ENCODE measurements at places on chromosomes 13 and 19.

GRCh38 chr13:61608138-61608537, 192.5 kb upstream of the PCDH20 start:
- DNase-seq: no peak

DNA sequence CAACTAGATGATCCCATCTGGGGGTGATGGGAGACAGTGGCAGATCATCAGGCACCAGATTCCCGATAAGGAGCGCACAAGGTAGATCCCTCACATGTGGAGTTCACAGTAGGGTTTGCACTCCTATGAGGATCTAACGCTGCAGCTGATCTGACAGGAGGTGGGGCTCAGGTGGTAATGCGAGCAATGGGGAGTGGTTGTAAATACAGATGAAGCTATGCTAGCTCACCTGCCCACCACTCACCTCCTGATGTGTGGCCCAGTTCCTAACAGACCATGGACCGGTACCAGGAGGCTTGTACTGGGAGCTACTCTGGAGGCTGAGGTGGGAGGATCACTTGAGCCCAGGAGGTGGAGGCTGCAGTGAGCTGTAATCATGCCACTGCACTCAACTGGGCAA, 34.8 kb downstream of the VAV1 start:
- DNase-seq: no peak

GRCh38 chr13:102198418-102199311, 203.2 kb downstream of the FGF14 start:
- no peak for DNase-seq

DNA sequence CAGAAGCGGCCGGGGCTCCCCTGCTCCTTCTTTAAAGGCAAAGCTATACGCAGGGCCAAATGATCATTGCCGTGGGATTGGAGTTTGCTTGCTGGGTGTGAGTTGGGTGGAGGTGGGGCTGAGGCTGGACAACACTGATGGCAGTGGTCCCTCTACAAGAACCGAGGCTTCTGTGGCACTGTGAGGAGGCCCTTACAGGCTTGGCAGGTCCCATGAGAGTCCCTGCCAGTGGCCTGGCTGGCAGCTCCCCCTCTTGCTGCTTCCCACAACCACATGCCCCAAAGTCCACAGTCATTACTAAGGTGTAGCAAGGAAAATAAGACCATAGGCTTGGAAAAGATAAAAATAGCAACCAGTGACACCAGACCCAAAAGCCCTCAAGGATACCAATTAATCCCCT, 98.4 kb downstream of the ANKRD10 start:
- no peak for DNase-seq

GRCh38 chr13:76519685-76520084, 366.5 kb downstream of the KCTD12 start:
- no peak for DNase-seq

GRCh38 chr19:46724468-46724867, 7.6 kb upstream of the PRKD2 start:
- no peak for DNase-seq

DNA sequence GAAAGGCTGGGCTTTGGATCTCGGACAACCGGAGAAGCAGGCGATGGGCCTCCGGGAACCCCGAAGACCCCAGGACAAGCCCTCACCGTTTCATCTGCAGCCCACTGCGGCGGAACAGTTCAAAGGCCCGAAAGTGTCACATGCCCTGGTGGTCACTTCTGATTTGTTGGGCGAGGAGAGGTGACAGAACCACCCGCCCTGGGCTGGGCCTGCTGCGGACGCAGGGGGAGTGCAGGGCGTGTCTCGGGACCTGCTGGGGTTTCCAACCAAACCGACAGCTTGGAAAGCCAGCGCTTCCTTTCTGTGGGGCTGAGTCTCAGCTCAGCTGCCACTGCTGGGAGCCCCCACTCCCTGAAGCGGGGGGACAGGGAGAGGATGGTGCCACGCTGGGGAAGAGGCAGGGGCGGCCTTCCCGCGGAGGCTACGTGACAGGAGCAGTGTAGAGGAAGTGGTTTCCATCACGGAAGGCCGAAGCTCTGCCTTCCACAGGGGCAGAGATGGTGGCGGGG, 22.8 kb upstream of the ZBTB7A start:
- DNase-seq: no peak

GRCh38 chr13:101308247-101309013, 107.9 kb downstream of the NALCN start:
- no peak for DNase-seq

DNA sequence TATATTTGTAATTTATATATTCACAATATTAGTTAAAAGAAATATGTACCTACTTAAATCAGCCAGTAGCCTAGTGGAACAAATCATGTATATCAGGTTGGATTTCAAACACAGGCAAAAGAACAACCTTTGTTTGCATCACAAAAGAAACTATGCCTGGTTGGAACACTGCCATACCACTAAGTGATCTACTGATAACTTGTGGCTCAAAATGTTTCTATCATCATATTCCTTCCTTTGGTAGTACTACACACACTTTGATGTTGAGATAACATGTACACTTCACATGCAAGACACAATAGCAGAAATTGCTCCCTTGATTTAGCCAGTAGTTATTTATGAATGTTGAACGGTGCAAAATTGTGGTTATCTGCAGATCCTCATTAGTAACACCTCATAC, 146.0 kb upstream of the GPC6 start:
- no peak for DNase-seq

DNA sequence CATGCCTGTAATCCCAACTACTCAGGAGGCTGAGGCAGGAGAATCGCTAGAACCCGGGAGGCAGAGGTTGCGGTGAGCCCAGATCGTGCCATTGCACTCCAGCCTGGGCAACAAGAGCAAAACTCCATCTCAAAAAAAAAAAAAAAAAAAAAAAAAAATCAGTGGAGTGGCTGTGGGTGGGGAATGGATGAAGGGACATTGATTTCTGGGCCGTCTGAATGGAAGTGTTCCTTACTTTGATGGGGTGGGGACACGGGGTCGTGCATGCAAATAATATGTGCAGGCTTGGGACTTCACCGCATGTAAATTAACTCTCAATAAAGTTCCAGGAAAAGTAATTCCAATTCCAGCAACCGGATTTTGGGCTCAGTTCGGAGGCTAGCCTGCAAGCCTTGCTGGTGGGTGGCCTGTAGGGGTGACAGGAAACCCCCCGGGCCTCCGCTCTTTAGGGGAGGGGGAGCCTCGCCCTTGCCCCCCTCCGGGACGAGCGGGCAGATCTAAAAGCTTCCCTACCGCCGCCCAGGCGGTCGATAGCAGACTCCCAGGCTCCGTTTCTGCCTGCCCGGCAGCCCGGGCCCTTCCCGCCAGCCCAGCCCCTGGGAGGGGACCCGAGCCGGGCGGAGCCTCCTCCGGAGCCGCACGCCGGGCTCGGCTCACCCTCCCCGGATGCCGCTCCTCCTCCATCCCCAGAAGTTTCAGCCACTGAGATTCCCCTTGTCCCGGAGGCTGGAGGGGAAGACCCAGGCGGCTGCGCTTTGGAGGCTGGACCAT, 48.0 kb upstream of the ADGRE5 start:
- peak; percentile 62 for DNase-seq

DNA sequence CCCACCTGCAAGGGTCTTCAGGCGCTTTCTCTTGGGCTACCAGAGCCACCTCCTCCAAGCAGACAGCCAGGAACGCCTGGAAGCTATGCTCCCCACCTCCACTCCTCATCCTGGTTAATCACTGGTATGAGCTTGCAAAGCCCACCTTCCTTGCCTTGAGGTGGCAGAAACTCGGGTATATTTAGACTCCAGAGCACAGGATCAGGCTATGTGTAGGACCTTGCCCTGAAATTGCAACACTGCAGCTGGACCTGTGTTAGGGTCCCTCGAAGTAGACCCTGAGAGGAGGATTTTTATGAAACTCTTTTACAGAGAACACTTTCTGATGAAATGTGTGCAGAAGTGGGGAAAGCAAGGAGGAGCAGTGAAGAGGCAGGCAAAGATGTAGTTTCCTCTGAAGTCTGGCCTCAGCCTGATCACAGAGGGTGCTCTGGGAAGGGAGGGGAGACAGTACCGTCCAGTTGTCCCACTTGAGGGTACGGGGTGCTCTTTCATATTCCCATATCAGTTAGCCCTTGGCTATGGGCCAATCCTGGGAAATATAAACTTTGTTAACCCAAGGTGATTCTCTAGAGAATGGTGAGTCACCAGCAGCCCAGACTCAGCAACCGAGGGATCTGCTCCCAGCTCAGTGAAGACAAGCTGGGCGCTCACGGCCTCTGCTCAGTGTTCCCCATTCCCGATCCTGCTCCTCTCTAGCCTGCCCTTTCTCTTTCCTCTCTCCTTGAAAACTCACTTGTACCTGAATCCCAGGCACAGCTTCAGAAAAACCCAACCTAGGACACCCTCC, 157.9 kb downstream of the UQCRFS1 start:
- DNase-seq: no peak

- no peak for DNase-seq
These were observed 641.0 kb downstream of the FGF9 start for GRCh38 chr13:22311734-22312404.

DNA sequence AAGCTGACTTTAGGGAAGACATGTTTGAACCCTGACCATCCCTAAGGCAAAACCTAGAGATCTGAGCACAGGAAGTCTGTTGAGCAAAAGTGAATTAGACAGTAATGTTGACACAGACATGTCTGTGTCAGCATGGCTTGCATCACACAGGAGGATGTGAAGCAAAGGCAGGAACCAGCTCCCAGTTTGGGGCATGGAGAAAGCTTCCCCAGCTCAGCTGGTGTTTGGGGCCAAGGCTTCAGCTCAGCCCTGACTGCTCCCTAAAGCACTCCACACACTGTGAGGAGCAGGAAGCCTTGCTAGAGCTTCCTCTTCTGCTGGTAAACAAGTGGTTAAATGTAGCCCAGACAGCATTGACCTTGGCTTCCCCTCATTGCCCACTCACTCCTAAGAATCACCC, 153.8 kb upstream of the UBL3 start:
- DNase-seq: peak; percentile 51

GRCh38 chr19:43731346-43731745, 15.5 kb downstream of the IRGC start:
- DNase-seq: no peak

GRCh38 chr13:51562011-51562671, 22.1 kb upstream of the WDFY2 start:
- no peak for DNase-seq

- DNase-seq: peak; percentile 83
These were observed 3.4 kb downstream of the PBX4 start for GRCh38 chr19:19615086-19615485.

GRCh38 chr19:13865571-13866462, 11.1 kb upstream of the NANOS3 start:
- no peak for DNase-seq

DNA sequence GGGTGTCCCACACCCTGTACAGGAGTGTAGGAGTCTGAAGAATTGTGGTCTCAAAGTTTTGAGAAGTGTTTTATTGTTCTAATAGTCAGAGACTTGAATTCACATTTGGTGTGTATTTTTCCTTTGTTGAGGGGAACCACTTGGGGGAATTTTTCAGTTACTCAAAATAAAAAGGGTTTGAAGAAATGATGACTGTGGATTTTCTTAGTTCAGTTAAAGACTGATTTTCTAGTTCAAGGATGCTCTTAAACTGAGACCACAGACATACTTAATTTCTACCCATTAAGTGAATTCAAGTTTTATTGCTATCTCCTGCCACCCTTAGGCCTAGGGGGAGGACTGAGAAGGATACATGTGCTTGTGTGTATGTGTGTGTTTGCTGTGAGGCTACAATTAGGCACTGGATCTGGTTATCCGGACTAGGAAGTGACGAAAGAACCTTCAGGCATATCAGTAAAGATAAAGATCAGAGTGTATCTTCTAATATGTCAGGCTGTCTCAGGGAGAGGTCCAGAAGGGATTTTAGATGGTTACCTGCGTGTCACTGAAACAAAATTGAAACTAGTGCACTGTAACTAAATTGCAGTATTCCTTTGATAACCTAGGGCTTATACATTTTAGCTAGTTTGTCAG, 234.9 kb upstream of the DACH1 start:
- DNase-seq: no peak

DNA sequence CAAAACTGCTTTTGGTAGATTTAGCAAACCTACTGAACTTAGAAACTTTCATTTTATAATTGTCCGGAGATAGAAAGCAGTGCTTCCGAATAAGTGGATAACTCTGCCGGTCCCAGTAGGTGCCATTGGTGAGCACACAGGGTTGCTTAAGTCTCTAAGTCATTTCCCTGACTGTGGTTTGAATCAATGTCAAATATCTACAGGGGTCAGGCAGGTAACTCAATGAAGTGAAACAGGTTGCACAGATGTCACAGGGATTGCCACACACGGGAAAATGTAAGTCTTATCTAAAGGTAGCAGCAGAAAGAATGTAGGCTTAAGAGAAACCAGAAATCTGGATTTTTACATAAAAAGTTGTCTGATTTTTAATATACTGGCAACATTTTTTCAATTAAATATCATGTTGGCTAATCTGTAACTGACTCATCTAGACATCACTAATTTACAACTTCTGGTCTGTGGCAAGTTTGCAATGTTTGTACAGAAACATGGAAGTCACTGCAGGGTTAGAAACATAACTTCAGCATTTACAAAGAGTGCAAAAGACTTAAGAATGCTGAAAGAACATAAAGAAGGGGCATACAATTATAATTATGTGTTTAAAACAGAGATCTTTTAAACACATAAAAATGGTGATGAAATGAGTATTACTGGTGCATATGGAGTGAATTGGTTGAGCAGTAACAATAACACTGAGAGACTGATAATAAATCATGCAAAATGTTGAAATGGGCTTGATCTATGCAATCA, 14.3 kb upstream of the LRRC63 start:
- DNase-seq: no peak

- peak; percentile 57 for DNase-seq
These were observed 101.6 kb downstream of the RAP2A start for GRCh38 chr13:97535614-97536013.

DNA sequence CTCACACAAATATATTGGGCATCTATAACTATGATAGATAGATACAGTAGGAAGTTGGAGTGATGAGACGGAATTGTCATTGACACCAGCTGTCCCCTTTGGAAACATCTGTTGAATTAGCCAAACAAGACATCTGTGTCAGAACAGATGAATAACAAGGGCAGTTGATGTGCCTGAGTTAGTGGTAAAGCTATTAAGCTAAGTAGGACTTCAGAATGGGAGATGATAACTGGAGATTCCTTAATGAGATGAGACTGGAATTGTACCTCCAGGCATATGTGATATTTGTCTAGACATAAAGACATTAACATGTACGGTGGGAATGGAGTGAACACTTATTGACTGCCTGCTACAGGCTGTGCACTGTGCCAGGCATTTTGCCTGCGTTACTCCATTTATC, 78.7 kb downstream of the MBNL2 start:
- no peak for DNase-seq

- DNase-seq: peak; percentile 3
These were observed 126.7 kb downstream of the MAB21L1 start for GRCh38 chr13:35349673-35350278.
